Activated CD4-positive, alpha-beta T cell treated with anti-CD3 and anti-CD28 coated beads, Interleukin-2, Interleukin-4, amounts not matched to agents 100 ng/mL and 50 ng/mL, durations not matched to agents 16 hours and 8 hours (primary cell): ENCODE measurements at places on chromosomes 5 and 9.

GRCh38 chr9:85534340-85534739, 207.4 kb downstream of the AGTPBP1 start:
- DNase-seq = no peak

DNA sequence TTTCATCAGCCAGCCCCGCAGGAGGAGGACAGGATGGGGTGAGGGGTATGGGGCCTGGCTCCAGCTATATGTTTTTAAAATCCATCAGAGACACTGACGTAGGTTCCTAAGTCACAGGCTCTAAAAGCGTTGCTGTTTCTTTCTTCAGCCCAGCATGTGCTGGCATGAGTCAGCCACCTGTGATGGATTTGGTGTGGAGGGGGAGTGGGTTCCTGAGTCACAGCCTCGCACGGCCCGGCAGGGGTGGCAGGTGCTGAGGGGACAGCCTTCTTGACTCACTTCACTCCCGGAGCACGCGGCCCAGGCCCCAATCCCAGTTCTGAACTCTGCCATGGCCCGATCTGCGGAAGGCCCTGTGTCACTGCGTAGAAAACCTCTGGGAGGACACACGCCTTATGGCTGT, 38.8 kb upstream of the RPL26L1 start:
- no peak for DNase-seq

DNA sequence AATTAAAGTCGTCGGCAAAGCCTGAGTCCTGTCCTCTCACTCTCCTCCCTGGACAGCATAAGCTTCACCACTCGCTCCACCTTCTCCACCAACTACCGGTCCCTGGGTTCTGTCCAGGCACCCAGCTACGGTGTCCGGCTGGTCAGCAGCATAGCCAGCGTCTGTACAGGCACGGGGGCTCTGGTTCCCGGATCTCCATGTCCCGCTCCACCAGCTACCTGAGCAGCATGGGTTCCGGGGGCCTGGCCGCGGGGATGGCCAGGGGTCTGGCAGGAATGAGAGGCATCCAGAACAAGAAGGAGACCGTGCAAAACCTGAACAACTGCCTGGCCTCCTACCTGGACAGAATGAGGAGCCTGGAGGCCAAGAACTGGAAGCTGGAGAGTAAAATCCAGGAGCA, 1.7 kb upstream of the XPA start:
- DNase-seq = no peak

- no peak for DNase-seq
Measured at GRCh38 chr5:64973215-64973614, 204.5 kb downstream of the CWC27 start.

- no peak for DNase-seq
Measured at GRCh38 chr5:40656766-40657165, 22.9 kb upstream of the PTGER4 start.

DNA sequence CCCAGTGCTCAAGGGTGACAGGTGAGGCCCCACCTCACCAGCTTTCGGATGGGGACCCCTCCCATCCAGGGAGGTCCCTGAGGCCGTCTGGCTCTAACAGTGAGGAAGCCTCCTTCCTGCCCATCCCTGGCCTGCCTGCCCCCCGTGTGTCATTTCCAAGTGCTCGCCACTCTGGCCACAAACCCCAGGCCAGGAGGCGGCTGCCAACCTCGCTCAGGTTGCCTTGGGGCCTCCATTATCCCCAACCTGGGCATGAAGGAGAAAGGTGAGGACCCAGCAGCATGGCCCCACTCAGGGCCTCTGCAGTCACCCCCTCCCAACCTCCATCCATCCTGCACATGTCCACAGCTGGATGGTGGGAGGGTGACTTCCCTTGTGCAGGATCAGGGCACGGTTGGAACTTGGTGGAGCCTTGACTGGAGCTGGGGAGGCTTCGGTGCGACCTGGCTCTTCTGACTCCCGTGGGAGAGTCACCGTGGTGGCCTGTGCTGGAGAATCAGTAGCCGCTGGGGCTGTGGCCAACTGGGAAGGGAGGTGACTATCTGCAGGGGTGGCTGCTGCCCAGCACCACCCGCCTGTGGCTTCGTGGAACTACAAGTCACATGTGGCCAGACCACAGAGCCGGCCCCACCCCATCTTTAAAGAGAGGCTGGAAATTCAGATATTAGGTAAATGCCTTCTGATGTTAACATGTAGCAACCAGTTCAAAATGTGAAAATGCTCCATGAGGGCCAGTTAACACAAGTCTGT, 37.5 kb upstream of the GFPT2 start:
- no peak for DNase-seq

- DNase-seq = no peak
Measured at GRCh38 chr9:82021198-82021597, 32.6 kb downstream of the SPATA31D1 start.

GRCh38 chr5:179860301-179860700, 1.7 kb upstream of the MRNIP start:
- DNase-seq = no peak

GRCh38 chr9:27078685-27079084, 30.3 kb upstream of the TEK start:
- DNase-seq = no peak

- DNase-seq = no peak
Measured at GRCh38 chr9:129482521-129483414, 138.1 kb downstream of the C9orf50 start.

- no peak for DNase-seq
Measured at GRCh38 chr9:27382308-27382707, 85.4 kb upstream of the EQTN start.

DNA sequence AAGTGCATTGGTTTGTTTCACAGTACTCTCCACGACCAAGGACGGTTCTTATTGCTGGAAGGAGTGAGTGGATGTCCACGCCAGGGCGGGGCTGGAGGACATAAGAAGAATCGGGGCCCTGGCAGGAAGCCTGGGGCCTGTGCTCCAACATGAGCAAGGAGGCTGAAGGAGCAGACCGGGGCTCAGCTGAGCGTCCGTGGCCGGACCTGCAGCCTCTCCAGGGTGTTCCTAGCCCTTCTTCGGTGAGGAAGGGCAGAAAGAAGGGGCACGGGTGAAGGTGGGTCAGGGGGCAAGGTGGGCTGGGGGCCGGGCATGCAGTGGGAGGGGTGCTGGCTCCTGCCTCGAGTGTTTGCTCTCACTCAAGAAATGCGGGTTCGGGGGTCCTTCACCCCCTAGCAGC, 18.1 kb downstream of the FAM78A start:
- no peak for DNase-seq

DNA sequence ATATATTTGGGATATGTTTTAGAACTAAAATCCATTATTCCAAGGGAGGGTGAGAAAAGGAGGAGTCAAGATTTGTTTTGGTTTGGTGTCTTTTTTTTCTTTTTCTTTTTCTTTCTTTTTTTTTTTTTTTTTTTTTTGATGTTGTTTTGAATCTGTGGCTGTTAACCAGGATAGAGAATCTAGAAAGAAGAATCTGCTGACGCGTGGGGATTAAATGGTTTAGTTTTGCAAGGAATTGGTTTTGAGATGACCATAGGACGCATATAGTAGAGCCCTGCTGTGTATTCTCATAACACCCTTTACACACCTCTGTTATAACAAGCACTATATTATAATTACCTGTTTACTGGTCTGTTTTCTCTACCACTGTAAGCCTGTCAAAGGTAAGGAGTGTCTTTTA, 9.4 kb downstream of the RABGAP1 start:
- DNase-seq = no peak

GRCh38 chr5:143262393-143263174, 140.9 kb downstream of the NR3C1 start:
- DNase-seq = peak; percentile 4

DNA sequence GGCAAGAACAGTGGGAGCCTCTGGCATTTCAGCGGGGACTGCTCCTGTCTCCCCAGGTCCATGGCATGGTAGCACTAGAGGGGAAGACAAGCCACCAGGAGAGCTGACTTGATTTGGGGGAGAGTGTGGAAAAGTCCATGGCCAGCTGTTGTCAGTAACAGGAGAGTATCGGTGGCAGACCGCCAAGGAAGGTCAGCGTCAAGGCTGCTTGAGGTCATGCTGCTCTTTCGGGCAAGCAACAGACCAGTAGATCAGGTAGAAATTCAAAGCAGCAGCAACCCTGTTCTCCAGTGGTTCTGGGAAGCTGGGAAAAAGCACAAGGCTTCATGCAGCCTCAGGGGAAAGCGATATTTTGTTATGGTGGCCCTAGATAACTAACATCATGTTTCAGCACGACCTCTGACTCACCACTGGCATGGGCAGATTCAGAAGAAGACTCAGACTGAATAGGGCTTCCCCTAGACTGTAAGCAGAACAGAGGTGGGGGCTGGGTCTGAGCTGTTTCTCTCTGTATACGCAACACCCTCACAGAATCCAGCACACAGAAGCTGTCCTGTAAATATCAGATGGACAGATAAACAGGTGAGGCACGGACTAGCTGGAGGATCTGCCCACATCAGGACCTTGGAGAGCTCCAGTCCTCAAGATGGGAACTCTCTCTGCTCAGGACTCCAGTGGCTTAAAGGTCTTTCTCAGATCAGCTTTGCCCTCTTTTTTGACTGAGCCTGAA, 35.2 kb upstream of the PLEKHG4B start:
- no peak for DNase-seq

GRCh38 chr5:55771175-55771655, 33.4 kb downstream of the DDX4 start:
- peak; percentile 62 for DNase-seq

DNA sequence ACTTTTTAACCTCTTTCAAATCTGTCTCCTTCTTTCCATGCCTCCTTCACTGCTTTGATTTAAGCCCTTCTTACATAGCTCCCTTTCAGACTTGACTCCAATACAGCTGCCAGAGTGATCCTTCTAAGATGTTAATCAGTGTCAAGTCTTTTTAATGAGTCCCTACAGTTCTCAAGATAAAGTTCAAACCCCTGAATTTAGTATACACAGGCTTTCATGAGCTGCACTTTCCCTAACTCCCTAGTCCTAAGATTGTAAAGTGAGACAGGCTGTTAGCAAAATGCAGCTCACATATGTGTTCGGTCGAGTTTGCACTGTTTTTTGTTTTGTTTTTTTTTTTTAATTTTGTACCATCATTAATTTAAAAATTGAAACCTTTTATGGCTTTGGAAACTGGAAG, 190.4 kb upstream of the VCAN start:
- DNase-seq = no peak

DNA sequence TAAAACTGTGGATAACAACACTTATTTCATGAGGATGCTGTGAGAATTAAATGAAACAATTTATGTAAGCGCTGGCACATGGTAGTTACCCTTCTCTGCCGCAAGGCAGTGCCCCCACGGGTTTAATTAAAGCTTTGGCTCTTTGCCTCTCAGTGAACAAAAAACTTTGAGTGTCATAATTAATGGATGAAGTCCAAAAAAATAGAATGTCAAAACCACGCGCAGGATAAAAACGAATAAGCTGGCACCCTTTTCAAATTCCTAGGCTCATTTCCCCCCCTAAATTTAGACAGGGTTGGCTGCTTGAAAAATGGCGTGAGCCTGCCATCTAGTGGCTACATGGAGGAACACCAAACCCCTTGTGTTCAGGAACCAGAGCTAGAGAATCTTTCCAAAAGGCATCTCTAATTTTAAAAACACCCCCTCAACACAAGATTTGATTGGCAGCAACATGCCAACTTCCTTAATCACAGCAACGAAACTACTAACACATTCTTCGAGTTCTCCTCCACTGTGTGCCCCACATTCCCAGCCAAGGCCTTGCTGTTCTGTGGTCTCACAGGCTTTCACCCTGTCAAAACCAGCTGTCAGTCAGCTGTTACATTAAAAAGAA, 29.0 kb upstream of the CCNG1 start:
- DNase-seq = peak; percentile 57
